ENCODE measurements at places on chromosomes 4 and X.
A peak's percentile ranks its signal among the peaks of the same experiment; 100 is the strongest.

- DNase-seq, result no peak
Measured at GRCh38 chr4:16070203-16070602, 13.6 kb downstream of the PROM1 start.

GRCh38 chr4:94032754-94033153, 174.9 kb upstream of the SMARCAD1 start:
- DNase-seq, result no peak

- DNase-seq, result no peak
Measured at GRCh38 chr4:150366487-150366999, 215.4 kb upstream of the MAB21L2 start.

GRCh38 chrX:79159800-79160199, 15.3 kb downstream of the GPR174 start:
- DNase-seq, result no peak

DNA sequence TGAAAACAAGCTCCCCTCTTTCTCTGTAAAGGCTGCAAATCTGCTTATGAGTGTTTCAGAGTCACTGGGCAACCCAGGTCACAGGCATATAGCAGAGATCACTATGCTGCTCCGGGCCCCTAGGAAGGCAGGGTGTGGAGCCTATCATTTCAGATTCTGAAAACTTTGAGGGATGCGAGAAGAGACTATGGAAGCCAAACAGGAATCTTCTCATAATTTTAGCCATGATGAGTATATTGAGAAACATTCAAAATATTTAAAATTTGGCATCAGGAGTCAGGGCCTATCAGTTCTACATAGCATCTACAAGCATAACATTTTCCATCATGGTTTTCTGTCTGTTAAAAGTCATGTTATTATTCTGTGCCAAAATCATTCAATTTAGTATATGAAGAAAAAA, 61.7 kb upstream of the ATXN3L start:
- no peak for DNase-seq

GRCh38 chr4:7344636-7345155, 90.0 kb downstream of the PSAPL1 start:
- no peak for DNase-seq

DNA sequence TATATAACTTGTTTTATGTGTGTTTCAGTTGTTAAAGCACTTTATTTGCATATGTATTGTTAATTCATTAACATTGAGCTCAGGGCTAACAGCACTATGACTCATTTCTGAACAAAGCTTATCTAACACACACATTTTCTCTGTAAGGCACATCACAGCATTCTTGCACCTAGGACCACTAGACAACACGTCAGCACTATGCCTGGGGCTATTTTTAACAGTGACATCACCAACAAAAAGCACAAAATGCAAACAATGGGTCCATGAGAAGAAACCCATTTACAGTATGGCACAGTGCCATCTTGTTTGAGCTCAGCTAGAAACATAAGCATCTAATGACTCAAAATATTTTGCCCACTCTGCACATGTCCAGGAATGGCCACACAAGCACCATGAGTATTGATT, 124.4 kb downstream of the RELL1 start:
- DNase-seq, result no peak

DNA sequence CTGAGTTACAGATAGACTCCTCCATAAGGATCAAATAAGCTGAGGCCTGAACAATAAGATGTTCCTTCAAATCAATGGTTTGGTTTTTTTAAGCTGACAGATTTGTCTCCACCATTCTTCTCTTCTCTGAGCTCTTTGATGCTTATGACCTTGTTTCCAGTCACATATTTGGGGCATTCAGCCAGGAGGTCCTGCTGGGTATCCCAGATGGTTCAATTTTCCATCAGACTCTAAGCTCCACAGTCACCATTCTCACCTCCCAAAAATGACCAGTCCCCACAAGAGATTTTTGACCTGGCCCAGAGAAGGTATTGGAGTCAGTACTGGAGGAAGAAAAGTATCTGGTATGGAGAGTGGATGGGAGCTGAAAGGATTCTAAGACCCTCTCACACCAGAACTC, 74.6 kb upstream of the FRMPD3 start:
- no peak for DNase-seq

DNA sequence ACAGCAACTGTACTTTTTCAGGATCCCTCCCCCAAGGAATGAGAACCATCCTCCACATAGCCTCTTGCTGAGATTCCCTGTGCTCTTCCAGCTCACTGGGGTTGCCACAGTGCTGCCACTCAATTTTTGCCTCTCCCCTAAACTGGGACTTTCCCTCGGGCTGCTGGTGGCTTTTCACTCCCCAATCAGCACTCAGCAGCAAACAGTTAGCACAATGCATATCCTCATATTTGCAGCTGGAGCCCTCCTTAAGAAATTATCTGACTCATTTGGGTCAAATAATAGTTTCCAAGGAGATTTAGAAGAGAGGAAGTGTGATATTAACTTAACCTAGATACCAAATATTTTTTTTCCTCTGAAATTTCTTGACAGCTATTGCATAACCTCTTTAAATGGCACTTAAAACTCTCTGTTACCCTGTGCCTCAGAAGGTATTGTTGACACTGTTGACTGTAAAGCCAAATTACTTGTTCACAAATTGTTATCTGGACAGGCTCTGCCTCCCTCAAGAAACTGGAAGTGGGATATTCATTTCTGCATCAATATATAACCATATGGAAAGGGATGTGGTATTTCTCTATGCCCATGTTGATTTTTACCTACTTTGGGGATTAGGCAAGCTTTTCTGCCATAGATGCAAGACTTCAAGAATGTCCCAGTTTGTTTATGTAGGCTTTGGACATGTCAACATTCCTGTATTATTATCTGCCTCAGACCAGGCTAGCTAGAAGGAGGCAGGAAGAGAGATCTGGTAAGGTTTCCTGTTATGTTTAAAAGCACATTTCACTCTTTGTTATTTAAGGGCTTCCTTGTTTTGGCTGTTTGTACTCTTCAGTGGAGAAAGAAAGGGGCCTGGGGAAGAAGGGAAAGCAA, 58.0 kb downstream of the SEPTIN11 start:
- DNase-seq, result no peak

DNA sequence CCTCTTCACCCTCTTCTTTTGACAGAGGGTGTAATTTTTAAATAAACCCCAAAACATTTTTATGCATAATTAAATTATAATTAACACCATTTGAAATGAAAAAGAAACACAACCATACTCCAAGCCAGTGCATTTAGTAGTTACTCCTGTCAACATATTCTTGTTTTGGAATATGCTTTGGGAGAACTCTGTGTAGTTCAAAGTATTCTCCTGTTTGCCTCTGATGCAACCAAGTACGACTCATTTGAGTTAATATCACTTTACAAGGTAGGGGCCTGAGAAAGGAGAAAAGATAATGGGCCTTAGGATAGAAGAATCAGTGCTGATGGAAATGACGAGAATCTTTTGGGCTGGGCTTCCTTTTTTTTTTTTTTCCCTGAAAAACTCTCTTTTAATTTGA, 2.7 kb downstream of the PTPN13 start:
- no peak for DNase-seq

DNA sequence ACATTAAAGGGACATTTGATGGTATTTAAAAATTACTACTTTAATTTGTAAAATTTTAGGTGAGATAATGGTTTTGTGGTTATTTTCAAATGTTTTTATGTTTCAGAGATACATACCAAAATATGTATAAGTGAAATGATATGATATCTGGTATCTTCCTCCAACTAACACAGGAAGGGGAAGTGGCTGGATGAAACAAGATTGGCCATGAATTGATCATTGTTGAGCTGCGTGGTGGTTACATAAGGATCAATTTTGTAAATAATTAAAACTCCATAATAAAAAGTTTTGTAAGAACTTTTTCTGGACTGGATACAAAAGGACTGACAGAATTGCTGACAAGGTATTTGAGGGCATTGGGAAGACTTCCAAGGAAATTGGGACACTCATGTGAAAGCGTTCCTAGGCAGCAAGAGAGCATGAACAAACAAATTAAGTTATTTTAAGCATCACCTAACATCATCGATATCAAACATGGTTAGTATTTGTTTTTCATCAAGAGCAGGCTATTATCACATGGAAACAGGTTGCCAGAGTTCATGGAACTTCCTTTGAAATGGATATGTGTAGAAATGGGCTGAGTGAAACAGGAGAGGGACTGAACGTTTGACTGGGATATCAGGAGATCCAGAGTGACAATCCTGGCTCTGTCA, 4.4 kb upstream of the PGM2 start:
- no peak for DNase-seq

- no peak for DNase-seq
Measured at GRCh38 chrX:70436343-70436742, 8.3 kb upstream of the DLG3 start.

GRCh38 chr4:40283968-40284367, 51.2 kb upstream of the CHRNA9 start:
- peak; percentile 57 for DNase-seq

DNA sequence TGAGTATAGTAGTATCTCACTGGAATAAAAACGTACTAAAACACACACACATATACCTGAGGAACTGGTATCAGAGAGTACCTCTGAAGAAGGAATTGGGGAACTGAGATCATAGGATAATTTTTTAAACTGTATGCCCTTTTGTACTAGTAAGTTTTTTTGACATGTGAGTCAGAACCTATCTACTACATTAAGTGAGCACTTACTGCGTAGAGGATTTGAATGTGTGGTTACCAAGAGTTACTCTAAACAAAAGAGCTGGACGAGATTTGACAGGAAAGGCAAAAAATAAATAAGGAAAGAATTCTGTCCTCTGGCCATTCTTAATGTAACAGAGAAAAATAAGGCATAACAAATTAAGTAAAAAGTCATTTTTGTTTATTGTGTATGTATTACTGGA, 546.5 kb upstream of the FAT1 start:
- DNase-seq, result no peak

DNA sequence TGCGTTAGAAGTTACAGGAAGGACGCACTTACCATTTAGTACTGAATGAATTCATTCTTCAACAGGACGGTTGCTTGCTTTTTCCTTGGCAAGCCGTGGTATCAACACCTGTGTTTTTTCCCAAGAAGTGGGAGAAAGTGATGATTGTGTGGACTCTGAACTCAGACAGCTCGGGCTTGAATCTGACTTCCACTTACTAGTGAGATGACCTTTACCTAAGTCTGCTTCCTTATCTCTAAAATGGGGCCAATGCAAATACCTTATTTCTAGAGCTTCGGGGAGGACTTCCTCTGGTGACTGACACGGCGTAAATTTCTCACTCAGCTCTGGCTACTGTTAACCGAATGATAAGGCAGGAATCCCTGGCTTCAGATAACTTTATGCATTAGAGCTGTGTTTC, 146.8 kb upstream of the RBPJ start:
- no peak for DNase-seq

DNA sequence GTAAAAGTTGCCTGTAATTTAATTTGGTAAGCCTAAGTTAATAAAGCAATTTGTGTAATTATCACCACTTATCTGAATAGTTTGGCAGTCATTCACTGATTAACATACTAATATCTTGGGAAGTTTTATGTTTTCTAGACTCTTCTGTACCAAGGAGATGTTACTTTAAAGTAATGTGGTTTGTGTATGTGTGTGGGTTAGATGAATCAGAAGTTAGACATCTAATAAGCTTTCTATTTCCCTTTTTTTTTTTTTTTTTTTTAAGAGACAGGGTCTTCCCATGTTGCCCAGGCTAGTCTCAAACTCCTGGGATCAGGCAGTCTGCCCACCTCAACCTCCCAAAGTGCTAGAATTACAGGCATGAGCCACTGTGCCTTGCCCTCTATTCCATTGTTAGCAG, 5.3 kb downstream of the SLAIN2 start:
- no peak for DNase-seq

GRCh38 chr4:169925678-169926077, 100.5 kb downstream of the MFAP3L start:
- DNase-seq, result no peak

- DNase-seq, result no peak
Measured at GRCh38 chr4:71540749-71541269, 202.0 kb downstream of the SLC4A4 start.

DNA sequence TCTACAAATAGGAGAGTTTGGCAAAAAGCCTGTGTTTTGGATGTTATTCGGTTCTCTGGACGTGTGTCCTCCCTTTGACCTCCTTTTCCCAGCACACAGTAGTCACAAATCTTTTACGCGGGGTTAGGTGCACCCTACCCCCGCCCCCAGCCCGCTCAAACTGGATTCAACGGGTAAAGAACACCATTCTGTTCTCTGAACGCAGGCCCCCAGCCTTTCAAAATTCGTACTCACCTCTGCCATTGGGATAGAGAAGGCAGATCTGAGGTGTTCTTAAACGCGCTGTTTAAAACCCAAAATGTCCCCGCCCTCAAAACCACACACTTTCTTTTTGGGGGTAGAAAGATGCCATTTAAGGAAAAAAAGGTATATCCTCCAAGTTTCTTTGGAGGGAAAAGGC, 2.7 kb downstream of the LEF1 start:
- DNase-seq, result no peak

DNA sequence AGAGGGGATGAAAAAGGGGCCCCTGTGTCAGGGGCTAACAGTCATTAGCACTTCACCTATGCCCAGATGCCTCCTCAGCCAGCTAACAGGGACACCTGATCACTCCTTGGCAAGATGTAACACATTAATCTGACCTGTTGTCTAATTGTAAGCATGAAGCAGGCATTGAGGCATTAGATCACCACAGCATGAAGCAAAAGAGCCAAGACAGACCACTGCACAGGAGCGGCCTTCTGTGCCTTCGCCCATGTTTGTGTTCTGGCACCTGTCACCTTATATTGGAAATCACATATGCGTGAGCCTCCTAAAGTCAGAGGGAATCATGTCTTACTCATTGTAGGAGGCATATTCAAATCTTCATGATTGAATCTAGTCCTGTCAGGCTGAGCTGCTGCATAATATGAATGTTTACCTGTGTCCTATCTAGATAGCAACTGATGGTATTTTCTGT, 48.4 kb downstream of the PTTG2 start:
- DNase-seq, result no peak

GRCh38 chrX:11970578-11971359, 167.5 kb upstream of the FRMPD4 start:
- DNase-seq, result no peak

GRCh38 chr4:156294577-156294976, 340.9 kb upstream of the CTSO start:
- DNase-seq, result no peak

DNA sequence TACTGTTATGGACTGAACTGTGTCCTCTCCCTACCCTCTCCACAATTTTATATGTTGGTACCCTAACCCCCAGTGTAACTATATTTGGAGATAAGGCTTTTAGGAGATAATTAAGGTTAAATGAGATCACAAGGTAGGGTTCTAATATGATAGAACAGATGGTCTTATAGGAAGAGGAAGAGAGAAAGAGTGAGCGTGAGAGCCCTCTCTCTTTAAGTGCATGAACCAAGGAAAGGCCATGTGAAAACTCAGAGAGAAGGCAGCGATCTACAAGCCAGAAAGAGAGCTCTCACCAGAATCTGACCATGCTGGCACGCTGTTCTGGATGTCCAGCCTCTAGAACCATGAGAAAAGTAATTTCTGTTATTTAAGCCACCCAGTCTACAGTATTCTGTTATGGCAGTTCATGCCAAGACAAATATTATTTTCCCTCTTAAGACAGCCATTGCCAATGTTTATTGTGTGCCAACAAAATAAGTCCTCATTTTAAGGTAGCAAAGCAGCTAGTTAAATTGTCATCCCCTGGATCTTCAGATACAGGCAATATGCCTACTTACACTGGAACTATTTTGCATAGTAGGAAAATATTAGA, 336.2 kb downstream of the MID1IP1 start:
- DNase-seq, result no peak

Measured in stimulated activated CD8-positive, alpha-beta memory T cell treated with anti-CD3 and anti-CD28 coated beads, Interleukin-4, amount 100 ng/mL, for 24 hours (primary cell).